ENCODE measurements at places on chromosomes 11 and 22. TPM values are rescaled to one million over a fixed set of nuclear protein-coding genes. Genes with fewer than 3 reads are reported as not detected.

DNA sequence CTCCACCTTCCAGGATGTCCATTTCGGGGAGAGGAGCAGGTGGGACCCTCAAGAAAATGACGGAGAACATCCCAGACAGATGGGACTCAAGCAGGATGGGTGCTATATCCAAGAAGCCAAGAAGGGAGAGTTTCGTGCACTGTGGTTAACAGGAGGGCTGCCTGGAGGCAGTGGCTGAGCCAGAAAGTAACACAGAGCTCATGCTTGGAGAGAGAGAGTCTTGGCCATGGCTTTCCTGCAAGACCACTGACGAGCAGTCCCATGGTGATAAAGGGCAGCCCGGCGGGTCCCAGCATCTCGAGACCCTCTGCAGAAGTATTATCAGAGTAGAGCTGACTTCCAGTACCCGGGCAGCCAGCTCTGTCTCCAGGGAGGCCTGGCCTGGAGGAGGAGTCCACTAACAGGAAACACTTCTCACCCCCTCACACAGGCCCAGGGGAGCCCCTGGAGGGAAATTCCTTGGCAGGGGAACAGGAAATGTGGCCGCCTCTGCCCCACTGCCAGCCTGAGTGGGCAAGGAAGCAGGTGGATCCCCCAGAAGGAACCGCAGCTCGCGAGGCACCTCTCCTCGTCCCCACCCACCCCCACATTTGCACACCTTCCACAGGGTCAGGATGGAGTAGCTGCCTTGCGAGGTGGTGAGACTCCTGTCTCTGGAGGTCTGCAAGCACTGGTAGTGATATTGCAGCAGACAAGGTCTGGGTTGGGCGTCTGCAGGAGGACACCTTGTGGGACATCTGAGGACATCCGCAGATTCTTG, 32.2 kb downstream of the CYTH4 start:
- peaks cover 9% of the 10 kb centered on the region for H3K4me1 ChIP-seq
- H3K27ac ChIP-seq: no peak overlapping the region
- no peak for DNase-seq
- H3K27me3 ChIP-seq: no peaks in the 10 kb centered on the region
- H3K36me3 ChIP-seq: no peaks in the 10 kb centered on the region

DNA sequence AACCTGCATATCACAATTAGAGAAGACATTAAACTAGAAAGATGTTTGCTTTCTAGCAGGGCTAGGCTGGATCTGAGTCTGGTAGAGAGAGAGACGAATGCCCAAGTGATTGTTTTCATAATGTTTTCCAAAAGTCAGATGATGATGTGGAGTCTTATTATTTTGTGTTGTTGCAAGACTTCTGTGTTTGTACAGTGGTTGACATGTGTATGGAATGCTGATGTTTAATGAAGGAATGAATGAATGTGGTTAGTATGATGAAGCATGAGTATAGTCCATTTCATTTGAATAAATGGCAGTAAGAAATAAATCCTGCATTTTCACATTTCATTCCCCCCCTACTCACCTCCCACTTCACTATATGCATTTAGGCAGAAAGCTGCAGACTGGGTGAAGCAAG, 69.6 kb downstream of the PPP2R1B start:
- no peaks in the 10 kb centered on the region for H3K27me3 ChIP-seq
- H3K4me3 ChIP-seq: no peak overlapping the region
- no peaks in the 10 kb centered on the region for H3K36me3 ChIP-seq
- no peak overlapping the region for H3K27ac ChIP-seq
- DNase-seq: no peak

- DNase-seq: peak; percentile 93
- H3K36me3 ChIP-seq: peaks cover 31% of the 10 kb centered on the region
- H3K4me3 ChIP-seq: no peak overlapping the region
- peak overlapping the region; percentile 71 for H3K27ac ChIP-seq
Measured at GRCh38 chr11:72684236-72684912, 10.2 kb upstream of the PDE2A start.

SLC22A9 gene
- not detected for total RNA-seq

DNA sequence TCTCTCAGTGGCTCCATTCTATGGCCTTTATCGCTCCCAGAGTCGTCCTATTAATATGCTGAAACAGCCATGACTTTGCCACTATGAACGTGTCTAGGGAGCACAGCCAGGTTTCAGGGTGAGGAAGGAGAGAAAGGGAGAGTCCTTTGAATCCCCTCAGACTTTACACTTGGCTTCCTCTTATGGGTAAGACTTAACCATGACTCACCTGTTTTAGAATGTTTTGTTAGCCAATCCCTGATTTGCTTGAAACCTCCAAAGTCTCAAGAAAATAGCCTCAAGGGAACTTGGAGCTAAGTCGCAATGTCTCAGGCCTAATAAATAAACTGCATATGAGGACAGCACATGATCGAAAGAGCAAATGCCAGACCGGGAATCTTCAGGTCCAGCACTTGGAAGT, 131.2 kb upstream of the RCN1 start:
- no peaks in the 10 kb centered on the region for H3K36me3 ChIP-seq
- H3K27me3 ChIP-seq: no peaks in the 10 kb centered on the region
- no peak overlapping the region for H3K4me3 ChIP-seq

- peak overlapping the region; percentile 68 for H3K4me3 ChIP-seq
- H3K27me3 ChIP-seq: no peaks in the 10 kb centered on the region
- peak overlapping the region; percentile 90 for H3K27ac ChIP-seq
- no peak for DNase-seq
Measured at GRCh38 chr11:63491636-63492372, 837 bp upstream of the PLAAT5 start.

DNA sequence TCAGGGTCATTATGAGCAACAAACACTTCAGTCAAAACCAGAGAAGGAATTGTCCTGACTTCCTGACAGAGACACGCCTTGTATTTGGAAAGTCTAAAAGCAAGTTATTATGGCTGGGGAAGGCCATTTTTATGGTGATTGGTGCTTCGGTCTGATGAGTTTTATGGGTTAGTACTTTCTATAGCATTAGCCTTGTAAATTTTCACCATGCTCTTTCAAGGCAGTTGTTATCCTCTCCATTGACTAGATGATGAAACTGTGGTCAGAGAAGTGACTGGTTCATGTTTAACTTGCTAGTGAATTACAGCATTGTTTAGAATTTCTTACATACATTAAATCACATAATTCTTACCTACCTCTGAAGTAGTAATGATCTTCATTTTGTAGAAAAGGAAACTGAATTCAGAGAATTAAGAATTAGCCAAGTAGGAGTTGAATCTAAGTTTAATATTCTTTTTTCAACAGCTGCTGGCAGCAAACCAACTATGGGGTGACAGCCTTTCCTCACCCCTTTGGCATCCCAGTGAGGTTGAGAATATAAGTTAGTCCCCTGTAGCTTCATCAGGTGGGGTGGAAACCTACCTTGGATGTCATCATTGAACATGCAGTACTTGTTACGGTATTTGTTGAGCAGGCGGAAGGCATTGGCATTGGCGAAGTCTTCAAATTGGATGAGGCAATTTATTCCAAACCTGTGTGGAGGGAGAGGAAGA, 90.0 kb downstream of the CCDC81 start:
- no peak overlapping the region for H3K27ac ChIP-seq
- DNase-seq: no peak
- H3K27me3 ChIP-seq: no peaks in the 10 kb centered on the region

- peaks cover 36% of the 10 kb centered on the region for H3K4me1 ChIP-seq
- H3K27ac ChIP-seq: peak overlapping the region; percentile 39
- peaks cover 51% of the 10 kb centered on the region for H3K36me3 ChIP-seq
- no peak for DNase-seq
Measured at GRCh38 chr22:36510966-36511881, 4.4 kb upstream of the FOXRED2 start.

CNGA4 gene
- total RNA-seq: not detected

- DNase-seq: no peak
- no peaks in the 10 kb centered on the region for H3K27me3 ChIP-seq
- peaks cover 15% of the 10 kb centered on the region for H3K4me1 ChIP-seq
- H3K27ac ChIP-seq: no peak overlapping the region
- no peak overlapping the region for H3K4me3 ChIP-seq
- H3K36me3 ChIP-seq: peaks cover 100% of the 10 kb centered on the region
Measured at GRCh38 chr11:72690166-72690565, 15.9 kb upstream of the PDE2A start.

Measured in esophagus muscularis mucosa (tissue), 4 donors.